ENCODE measurements at places on chromosomes 13 and 19. TPM values are rescaled to one million over a fixed set of nuclear protein-coding genes. Genes with fewer than 3 reads are reported as not detected.

PNMA8C gene
- polyA plus RNA-seq = 16.1 TPM

LDLR gene
- polyA plus RNA-seq = 26.4 TPM

USHBP1 gene
- 0.59 TPM for polyA plus RNA-seq

TEKTIP1 gene
- not detected for polyA plus RNA-seq

RBM42 gene
- polyA plus RNA-seq = 73.5 TPM

TJP3 gene
- 0.15 TPM for polyA plus RNA-seq

ZNF576 gene
- 11.9 TPM for polyA plus RNA-seq

TRPC4 gene
- polyA plus RNA-seq = 10.0 TPM

C19orf81 gene
- polyA plus RNA-seq = 28.3 TPM

C19orf67 gene
- not detected for polyA plus RNA-seq

PEX11G gene
- polyA plus RNA-seq = 1.2 TPM

MISP gene
- 0.24 TPM for polyA plus RNA-seq

SIGLEC5 gene
- polyA plus RNA-seq = not detected

WDR88 gene
- not detected for polyA plus RNA-seq

TSSK6 gene
- 5.3 TPM for polyA plus RNA-seq

MBD3L2 gene
- polyA plus RNA-seq = not detected

TUBA3C gene
- polyA plus RNA-seq = not detected

ZNF606 gene
- polyA plus RNA-seq = 39.1 TPM

FCAR gene
- polyA plus RNA-seq = not detected

SULT2A1 gene
- polyA plus RNA-seq = not detected

ZSCAN5A gene
- 9.2 TPM for polyA plus RNA-seq

GPC6 gene
- polyA plus RNA-seq = 9.0 TPM

FGF22 gene
- not detected for polyA plus RNA-seq

ZNF560 gene
- polyA plus RNA-seq = 0.61 TPM

ADGRE2 gene
- polyA plus RNA-seq = not detected

BST2 gene
- not detected for polyA plus RNA-seq

TYROBP gene
- not detected for polyA plus RNA-seq

SLITRK6 gene
- polyA plus RNA-seq = 28.6 TPM

LILRB5 gene
- polyA plus RNA-seq = not detected

THSD8 gene
- not detected for polyA plus RNA-seq

DNAJB1 gene
- 70.9 TPM for polyA plus RNA-seq

CD177 gene
- not detected for polyA plus RNA-seq

TSHZ3 gene
- polyA plus RNA-seq = 2.4 TPM

ZNF428 gene
- 1,008 TPM for polyA plus RNA-seq

ZNF284 gene
- polyA plus RNA-seq = 3.5 TPM

IRS2 gene
- 7.1 TPM for polyA plus RNA-seq

FFAR1 gene
- not detected for polyA plus RNA-seq

PLVAP gene
- not detected for polyA plus RNA-seq

ZNF430 gene
- polyA plus RNA-seq = 13.7 TPM

ACP5 gene
- polyA plus RNA-seq = not detected

KIR2DL4 gene
- polyA plus RNA-seq = not detected

GARIN5A gene
- 6.5 TPM for polyA plus RNA-seq

C2CD4C gene
- 22.8 TPM for polyA plus RNA-seq

NUP58 gene
- 150 TPM for polyA plus RNA-seq

TNFRSF19 gene
- 2.3 TPM for polyA plus RNA-seq

COL5A3 gene
- 0.11 TPM for polyA plus RNA-seq

ZNF541 gene
- polyA plus RNA-seq = not detected

CASP14 gene
- polyA plus RNA-seq = not detected

CD79A gene
- 0.40 TPM for polyA plus RNA-seq

NKG7 gene
- not detected for polyA plus RNA-seq

LCP1 gene
- polyA plus RNA-seq = 0.76 TPM
